ENCODE measurements at places on chromosomes 2 and 18. TPM values are rescaled to one million over a fixed set of nuclear protein-coding genes. Genes with fewer than 3 reads are reported as not detected.
A peak's percentile ranks its signal among the peaks of the same experiment; 100 is the strongest.

Gene BOLL
- not detected for total RNA-seq

GRCh38 chr2:42859006-42859552 is 66.7 kb upstream of the HAAO start:
- peak; percentile 52 for DNase-seq

- DNase-seq: no peak
These were observed 32.9 kb downstream of the C18orf63 start for GRCh38 chr18:74348581-74348980.

DNA sequence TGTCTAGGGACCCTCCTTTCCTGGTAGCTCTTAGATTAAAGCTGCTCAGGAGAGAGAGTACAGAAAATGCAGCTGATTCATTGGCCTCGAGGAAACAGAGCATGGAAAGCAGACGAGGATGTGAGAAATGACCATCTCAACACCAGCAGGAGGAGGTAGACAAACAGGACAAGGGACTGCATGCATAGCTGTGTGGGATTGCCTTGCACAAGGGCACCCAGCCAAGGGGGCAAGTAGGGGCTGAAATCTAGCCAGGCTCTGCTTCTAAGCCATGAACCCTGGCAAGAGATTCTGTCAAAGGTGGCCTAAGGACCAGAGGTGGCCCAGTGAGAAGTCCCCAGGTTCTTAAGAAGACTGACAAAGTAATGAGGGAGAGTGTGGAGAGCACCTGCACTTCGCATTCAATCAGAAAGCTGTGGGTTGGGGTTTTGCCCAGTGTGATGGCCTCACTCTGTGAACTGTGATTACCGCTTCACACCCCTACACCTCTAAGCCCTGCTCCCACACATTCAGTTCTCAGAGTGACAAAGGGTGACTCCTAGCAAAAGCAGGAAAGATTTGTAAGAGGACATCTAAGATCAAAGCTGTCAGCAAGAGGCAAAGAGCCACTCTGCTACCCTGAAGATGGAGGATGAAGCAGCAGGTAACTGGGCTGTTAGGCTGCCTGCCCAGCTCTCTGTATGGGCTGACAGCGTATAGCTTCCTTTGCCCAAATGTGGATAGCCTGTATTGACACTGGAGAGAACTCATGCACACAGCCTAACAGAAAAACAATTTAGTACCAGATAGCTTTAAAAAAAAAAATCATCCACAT is 151.3 kb upstream of the PELI1 start:
- no peak for DNase-seq

- no peak for DNase-seq
These were observed 297.7 kb upstream of the DOK6 start for GRCh38 chr18:69102959-69103358.

DNA sequence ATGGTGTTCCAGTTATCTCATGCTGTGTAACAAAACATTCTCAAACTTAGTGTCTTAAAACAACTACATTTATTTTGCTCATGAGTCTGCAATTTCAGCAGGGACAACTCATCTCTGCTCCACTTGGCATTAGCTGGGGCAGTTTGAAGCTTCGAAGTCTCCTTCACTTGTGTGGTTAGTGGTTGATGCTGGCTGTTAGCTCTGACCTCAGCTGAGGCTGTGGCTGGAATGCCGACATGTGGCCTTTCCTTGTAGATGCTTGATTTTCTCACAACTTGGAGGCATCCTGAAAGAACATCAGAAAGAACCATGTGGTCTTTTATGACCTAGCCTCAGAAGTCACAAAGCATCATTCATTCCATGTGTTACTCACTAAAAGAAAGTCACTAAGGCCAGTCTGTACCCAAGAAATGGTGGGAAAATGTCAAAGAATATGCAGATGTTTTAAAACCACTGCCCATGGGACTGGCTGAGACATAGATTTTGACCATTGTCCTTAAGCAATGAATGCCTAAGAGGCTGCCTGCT is 3.8 kb upstream of the TMSB10 start:
- no peak for DNase-seq

DNA sequence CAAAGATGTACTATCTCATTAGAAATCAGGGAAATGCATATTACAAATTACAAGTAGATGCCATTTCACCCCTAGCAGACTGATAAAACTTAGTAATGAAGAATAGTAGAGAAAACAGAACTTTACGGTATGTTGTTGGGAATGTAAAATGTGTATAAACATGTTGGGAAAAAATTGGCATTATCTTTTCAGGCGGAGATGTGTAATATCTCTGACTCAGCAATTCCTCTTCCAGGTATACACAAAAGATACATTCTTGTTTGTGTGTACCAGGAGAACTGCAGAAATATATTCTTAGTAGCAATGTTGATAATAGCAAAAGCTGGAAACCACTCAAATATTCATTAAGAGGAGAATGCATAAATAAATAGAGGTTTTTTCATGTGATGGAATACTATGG is 204.5 kb downstream of the LPIN1 start:
- DNase-seq: no peak

GRCh38 chr18:55419947-55420664 is 167.9 kb downstream of the TCF4 start:
- DNase-seq: no peak

Gene DLX2
- 0.81 TPM for total RNA-seq

Gene HOXD9
- total RNA-seq: 3.6 TPM

All from A172 (cell line).